NCI-H2081 treated with DMSO at 0.1 percent for 48 hours (cell line): ENCODE measurements at places on chromosomes 12 and 14.
A peak's percentile ranks its signal among the peaks of the same experiment; 100 is the strongest.

DNA sequence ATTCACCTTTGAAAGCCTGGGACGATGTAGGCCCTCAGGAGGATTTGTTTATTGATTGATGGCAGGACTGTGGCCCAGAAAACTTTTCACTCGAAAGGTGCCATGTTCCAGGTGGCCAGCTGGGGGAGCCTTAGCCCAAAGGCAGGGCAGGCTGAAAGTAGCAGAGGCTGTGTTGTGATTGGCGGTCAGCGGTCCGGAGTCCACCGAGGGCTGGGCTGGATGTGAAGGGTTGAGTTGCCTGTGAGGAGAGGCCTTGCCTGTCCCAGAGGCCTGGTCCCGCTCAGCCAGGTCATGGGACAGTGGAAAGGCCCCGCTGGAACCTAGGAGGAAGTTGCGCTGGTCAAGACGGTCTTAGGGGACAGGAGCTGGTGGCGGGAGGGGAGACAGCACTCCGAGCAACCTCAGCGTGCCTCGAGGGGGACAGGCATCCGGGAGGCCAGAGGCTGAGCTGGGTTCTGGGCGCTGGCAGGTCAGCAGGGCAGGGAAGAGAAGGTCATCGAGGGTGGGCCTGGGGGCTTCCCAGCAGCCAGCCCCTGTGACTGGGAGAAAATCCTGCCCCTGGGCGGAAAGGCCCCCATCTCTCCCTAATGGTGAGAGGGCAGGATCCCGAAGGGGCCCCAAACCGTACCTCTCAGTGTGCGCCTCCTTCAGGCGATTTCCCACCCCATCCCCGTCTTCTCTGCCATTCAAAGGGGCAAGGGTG is 26.3 kb downstream of the CMA1 start:
- DNase-seq: no peak

GRCh38 chr12:65335981-65336380 is 57.5 kb downstream of the MSRB3 start:
- no peak for DNase-seq

DNA sequence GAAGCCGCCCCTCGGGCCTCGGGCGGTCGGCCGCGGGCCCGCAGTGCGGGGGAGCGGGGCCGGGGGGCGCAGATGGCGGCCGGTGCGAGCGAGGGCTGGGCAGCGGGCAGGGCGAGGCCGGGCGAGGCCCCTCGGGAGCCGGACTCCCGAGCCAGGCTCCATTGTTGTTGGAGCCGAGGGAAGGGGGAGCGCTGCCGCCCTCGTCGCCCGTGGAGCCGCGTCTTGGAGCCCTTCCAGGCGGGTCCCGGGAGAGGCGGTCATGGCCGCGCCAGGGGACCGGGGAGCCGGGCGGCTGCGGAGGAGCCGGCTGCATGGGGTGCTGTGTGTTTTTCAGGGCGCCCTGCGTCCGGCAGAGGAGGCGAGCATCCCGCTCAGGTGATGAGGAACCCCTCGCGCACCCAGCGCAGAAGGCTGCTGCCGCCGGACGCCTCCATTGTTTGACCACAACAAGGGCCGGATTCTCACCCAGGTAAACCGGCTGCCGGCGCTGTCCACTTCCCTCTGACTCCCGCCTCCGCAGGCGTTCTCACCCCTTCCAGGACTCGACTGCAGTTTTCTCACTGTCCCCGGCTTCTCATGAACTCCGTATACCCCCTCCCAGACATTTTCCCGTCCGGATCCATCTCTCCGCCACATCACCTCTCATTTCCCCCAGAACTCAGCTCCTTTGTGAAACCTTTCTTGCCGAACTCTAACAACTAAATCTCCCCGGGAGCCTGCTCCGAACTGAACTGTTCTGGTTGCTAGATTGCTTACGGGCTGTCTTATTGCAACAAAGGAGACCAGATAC is 732 bp downstream of the ZNF664 start:
- DNase-seq: no peak

DNA sequence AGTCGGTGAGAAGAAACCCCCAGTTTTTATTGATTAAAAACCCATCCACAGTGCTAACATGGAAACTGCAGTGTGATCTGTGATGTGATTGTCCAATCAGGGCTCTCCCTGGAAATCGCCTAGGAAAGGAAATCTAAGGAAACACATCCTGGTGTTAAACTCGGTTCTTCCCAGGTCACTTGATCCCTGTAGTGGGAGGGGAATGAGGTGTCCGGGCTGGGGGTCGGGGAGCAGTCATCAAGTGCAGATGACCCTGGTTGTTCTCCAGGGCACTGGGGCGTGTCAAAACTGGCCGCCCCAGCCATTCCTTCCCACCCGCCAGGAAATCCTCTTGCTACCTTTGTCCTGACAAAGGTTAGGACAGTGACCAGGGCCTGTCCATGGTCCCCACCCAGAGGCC is 20.8 kb downstream of the RAB35 start:
- DNase-seq: no peak

DNA sequence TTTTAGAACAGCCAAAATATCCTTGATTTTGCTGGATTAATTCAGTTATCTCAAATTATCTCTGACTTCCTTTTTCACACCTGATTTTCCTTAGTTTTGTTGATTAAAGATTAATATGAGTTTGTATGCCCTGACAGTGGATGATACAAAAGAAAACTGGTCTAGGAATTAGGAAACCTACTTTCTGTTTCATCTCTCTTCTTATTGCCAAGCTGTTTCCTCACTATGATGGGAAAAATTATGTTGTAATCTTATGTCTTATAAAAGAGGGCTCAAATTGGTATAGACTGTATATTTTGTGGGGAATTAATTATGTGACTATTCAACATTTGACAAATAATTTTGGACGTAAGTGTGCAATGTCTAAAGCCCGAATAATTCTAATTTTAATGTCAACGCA is 271.6 kb downstream of the FBXL14 start:
- DNase-seq: no peak

GRCh38 chr12:27013611-27014084 is 536 bp downstream of the TM7SF3 start:
- DNase-seq: no peak

GRCh38 chr14:105061428-105062047 is 3.7 kb downstream of the GPR132 start:
- no peak for DNase-seq

- peak; percentile 7 for DNase-seq
Observed at GRCh38 chr12:20646239-20646827, 48.8 kb upstream of the SLCO1C1 start.

DNA sequence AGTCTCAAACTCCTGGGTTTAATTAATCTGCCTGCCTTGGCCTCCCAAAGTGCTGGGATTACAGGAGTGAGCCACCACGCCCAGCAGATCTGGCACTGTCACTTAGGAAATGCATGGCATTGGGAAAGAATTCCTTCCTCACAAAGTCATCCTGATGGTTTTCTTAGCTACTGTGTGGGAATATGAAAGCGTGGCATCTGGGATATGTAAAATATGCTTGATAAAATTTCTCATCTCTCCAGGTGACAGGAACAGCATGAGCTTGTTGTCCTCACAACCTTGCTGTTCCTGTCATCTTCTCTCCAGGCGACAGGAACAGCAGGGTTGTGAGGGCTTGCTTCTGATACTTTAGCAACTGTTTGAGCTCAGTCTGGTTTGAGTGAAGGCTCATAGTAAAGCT is 16.1 kb upstream of the AICDA start:
- no peak for DNase-seq

DNA sequence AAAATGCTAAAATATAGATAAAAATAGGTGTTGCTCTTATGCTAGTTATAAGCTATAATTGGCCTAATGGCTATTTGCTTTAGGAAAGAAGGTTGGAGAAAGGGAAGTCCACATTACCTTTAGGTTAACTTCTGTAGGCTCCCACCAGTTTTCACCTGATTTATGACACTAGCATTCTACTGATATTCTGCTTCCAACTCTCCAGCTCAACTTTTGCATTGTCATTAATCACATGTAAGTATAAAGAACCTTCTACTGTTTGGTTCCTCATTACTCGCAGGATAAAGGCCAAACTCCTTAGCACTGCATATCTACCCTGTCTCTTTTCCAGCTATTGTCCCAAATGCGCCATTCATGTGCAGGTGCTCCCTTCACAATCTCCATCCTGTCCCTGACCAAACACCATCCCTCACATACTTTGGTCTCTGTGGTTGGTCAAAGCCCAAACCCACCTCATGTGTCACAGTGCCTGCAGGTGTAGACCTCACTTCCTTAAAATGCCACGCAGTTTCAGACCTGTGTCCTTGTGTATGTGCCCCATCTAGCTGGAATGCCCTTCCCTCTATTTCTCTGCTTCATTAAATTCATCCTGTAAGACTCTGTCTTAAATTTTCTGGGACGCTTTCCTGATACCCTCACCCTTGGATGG is 3.3 kb downstream of the DDHD1 start:
- no peak for DNase-seq

- DNase-seq: no peak
Observed at GRCh38 chr12:6336079-6336888, 5.6 kb downstream of the TNFRSF1A start.

DNA sequence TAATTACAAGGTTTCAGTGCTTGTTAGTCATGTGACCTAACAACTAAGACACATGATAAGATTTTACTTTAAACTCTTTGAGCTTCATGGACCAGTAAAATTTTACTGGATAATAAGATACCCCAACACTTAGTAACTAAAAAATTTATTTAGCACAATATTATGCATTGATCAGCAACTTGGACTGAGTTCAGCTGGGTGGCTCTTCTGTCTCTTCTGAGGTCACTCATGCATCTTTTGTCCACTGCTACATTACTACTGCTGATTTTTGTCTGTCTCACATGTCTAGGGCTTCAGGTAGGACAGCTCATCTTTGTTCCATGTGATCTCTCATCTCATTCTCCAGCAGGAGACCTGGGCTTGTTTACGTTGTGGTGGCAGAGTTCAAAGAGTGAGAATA is 370.2 kb upstream of the TMTC1 start:
- no peak for DNase-seq

GRCh38 chr14:39090548-39091111 is 12.4 kb downstream of the SEC23A start:
- DNase-seq: no peak

GRCh38 chr12:59158066-59158465 is 237.8 kb upstream of the LRIG3 start:
- no peak for DNase-seq

DNA sequence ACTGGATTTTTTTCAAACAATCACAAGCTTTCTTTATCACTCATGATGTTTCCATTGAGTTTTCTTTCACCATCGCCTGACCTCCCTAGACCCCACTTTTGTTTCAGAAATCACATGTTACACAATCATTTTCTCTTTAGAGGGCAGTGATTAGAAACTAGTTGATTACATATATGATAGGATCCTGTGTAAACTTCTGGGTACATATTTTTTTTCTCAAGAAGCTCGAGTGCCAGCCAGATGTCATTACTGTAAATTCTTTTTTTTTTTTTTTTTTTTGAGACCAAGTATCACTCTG is 62.4 kb upstream of the PSMA6 start:
- no peak for DNase-seq

- no peak for DNase-seq
Observed at GRCh38 chr12:118430516-118430915, 54.2 kb downstream of the SUDS3 start.

GRCh38 chr12:42705863-42706262 is 116.3 kb upstream of the PRICKLE1 start:
- DNase-seq: no peak

DNA sequence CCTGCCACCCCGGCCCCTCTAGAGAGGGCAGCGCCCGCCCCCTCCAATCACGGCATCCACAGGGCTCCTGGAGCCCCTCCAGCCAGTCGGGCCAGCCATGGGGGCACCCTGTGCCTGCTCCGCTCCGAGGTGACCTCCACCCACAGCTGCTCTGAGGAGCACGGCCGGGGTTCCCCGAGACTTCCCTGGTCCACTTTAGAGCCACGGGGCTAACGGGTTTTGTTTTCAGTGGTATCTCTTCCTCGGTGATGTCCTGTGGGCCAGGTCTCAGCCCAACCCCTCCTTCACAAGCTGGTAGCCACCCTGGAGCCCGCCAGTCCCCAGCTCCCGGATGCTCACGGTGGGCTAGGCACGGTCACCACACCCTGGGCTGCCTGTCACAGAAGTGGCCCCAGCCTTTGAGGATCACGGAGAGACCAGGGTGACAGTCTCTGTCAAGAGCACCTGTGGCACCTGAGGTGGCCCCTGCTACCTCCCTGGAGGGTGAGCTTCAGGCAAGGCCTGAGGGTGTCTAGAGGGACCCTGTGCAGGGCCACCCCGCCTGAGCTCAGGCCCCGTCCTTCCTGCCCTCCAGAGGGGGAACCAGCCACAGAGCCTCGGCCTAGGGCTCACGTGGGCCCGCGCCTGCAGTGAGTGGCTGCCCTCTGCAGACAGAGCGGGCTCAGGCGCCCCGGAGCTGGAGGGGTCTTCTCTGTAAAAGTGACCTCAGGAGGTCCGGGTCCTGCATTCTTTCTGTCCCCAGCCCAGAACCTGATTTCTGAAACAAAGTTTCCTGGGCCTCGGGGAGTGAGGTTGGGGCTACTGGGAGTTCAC is 146.0 kb upstream of the C14orf180 start:
- no peak for DNase-seq

DNA sequence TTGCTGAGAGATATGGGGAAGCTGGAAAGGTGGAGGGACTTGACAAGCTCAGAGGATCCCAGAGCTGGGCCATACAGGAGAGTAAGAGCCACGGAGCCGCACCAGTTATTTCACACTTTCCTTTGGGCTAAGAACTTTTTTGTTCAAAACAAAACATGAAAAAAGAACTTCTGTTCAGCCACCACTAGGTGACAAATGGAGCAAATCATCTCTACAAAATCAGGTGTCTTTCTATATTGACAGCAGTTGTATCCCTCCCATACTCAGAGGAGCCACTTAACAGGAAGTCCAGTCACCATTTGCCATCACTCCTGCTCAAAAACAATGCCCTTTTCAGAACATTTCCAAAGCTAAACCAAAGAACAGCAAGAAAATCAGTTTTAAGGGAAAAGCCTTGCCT is 70.3 kb upstream of the DBX2 start:
- DNase-seq: no peak

DNA sequence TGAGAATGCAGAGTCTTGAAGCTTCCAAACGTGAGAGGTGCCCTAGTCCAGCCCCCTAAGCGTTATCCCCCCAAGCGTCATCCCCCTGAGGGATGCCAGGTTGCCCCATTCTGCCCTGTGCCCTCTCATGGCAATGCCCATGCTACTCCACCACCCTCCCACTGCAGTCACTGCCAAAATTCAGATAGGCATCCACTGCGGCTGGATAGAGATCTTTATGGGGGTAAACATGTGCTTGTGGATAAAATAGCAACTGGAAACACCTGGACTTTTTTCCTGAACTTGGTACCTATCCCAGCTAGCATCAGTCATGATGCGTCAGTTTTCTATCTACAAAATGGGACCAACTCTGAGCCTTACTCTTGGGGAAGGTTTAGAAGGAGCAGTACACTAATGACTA is 92.7 kb upstream of the HOXC13 start:
- DNase-seq: no peak

GRCh38 chr14:82855912-82856391 is 1322.3 kb upstream of the SEL1L start:
- DNase-seq: peak; percentile 66

- DNase-seq: no peak
Observed at GRCh38 chr12:130711756-130712155, 4.3 kb downstream of the RIMBP2 start.
